Nephron progenitor cell (in vitro differentiated cells): ENCODE measurements at places on chromosomes 6 and 20.
A peak's percentile ranks its signal among the peaks of the same experiment; 100 is the strongest.

DNA sequence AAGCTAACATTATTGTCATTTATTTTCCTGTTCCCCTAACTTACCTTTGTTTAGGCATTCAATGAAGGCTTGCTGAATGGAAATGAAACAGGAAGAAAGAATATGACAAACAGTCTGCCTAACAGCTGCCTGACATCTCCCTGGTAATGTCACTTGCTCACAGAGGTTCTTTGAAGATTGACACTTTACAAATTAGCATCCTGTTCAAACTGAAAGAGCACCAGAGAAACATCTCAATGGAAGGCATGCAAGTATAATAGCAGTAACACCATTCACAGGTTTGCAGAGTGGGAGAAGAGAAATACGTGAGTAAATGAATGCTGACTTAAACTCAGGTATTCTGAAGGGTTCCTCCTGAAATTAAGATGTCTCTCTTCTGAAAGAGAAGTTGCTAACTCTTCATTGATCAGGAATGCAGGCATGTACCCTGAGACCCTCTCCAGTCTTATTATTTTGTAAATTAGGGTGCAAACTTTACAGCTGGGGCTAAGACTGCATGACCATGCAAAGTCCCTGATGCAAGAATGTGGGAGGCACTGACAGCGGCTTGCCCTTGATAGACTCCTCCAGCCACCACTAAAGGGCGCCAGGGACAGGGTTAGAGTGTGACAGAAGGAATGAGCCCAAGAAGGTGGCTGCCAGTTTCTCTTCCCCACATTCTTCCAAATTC is 1.3 kb upstream of the SMLR1 start:
- DNase-seq, result no peak
- no peaks in the 10 kb centered on the region for H3K4me1 ChIP-seq
- H3K4me3 ChIP-seq, result no peak overlapping the region
- H3K27ac ChIP-seq, result no peak overlapping the region

GRCh38 chr6:31559958-31560696 is 12.0 kb upstream of the LTA start:
- DNase-seq, result no peak
- peak overlapping the region; percentile 93 for H3K27ac ChIP-seq
- peaks cover 32% of the 10 kb centered on the region for H3K36me3 ChIP-seq
- H3K4me3 ChIP-seq, result no peak overlapping the region
- H3K27me3 ChIP-seq, result peaks cover 4% of the 10 kb centered on the region

- H3K4me1 ChIP-seq, result peaks cover 25% of the 10 kb centered on the region
- H3K36me3 ChIP-seq, result peaks cover 19% of the 10 kb centered on the region
- peak; percentile 66 for DNase-seq
- H3K4me3 ChIP-seq, result peak overlapping the region; percentile 99
- H3K27ac ChIP-seq, result peak overlapping the region; percentile 100
- H3K27me3 ChIP-seq, result no peaks in the 10 kb centered on the region
Observed at GRCh38 chr6:110814102-110815014, 911 bp downstream of the CDK19 start.

DNA sequence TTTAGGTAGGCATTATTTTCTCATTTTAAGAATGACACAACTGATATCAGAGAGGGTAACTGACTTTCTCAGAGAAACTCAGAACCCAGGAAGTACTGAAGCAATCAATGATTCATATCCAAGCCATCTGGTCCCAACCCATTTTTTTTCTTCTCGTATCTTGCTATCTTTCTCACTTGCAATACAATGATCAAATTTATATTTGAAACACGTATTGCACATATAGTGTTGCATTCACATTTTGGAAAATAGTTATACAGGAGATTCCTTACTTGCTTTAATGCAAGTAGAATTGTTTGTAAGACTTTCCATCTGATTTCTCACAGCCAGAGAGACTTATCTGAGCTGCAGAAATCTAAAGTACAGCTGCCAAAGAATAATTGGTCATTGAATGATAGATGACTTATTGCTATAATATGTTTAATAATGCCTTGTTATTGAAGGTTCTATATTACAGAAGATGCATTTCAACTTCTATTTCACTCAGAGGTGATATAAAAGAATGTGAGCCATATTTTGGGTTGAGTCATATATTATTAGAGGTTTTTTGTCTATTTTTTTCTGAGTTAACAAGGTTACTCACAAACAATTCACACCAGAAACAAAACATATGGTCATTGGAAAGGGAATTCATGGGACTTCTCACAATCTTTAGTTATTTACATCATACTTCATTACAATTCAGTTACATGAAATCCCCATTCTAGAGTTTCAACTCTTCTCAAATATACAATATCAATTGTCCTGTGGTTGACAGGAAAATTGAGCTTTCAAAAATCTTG is 337.5 kb upstream of the CITED2 start:
- H3K27me3 ChIP-seq, result no peaks in the 10 kb centered on the region
- H3K4me3 ChIP-seq, result no peak overlapping the region
- peaks cover 6% of the 10 kb centered on the region for H3K4me1 ChIP-seq

DNA sequence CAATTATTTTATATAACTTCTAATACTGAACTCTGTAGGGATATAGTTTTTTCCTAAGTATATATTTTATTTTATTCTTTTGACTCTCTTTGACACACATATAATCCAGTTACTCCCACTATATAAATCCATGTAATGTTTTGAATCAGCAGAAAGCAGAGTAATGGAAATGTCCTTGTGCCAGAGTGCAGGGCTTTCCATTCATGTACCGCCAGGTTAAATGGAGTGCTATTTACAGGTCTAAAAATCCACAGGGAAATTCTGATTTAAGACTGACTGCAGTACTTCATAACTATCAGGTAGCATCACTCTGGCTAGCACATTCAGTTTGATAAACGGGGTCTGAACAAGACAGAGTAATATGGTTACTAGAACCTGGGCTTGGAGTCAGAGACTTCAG is 626.8 kb downstream of the COL12A1 start:
- no peak overlapping the region for H3K27ac ChIP-seq
- DNase-seq, result no peak
- H3K4me1 ChIP-seq, result peaks cover 5% of the 10 kb centered on the region
- no peaks in the 10 kb centered on the region for H3K36me3 ChIP-seq

- DNase-seq, result no peak
- H3K4me3 ChIP-seq, result no peak overlapping the region
- no peaks in the 10 kb centered on the region for H3K36me3 ChIP-seq
- H3K27ac ChIP-seq, result no peak overlapping the region
- peaks cover 30% of the 10 kb centered on the region for H3K4me1 ChIP-seq
- no peaks in the 10 kb centered on the region for H3K27me3 ChIP-seq
Observed at GRCh38 chr6:19324376-19324775, 512.8 kb upstream of the ID4 start.

- H3K36me3 ChIP-seq, result no peaks in the 10 kb centered on the region
- no peak overlapping the region for H3K4me3 ChIP-seq
- no peak for DNase-seq
Observed at GRCh38 chr6:122861594-122861993, 72.5 kb downstream of the SMPDL3A start.

DNA sequence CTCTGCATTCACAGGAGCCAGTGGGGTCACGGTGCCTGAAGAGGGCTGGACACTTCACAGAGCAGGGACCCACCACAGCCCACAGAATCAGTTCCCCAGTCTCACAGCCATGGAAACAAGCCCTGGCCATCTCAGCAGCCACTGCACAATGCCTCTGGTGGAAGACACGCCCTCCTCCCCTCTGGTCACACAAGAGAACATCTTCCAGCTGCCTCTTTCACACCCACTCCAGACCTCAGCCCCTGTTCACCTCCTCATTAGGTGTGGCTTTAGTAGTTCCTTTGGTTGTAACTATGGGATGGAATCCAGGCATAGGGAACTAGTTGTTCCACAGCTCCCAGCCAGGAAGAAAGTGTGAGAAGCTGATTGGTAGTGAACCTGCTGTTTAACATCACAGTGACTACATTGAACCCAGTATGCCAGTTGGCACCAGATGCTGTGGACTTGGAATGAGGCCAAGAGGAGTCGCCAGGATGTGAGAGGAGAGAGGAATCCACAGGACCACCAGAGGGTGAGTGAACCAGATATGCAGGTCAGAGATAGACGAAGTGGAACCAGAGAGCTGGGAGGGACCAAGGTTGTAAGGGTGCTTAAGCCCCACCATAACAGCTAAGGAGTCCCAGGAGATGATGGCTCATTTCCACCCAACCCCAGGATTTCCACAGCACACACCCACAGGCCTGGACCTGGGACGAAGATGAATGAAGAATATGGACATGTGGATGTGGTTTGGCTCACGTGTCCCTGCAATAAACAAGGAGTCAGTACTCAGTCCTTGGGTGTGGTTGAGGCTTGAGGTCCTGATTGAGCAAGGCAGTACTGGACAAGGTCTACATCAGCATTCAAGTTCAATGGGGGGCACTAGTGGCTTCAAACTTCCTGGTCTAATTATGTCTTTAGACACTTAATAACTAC is 8.8 kb upstream of the BTN3A3 start:
- H3K4me3 ChIP-seq, result no peak overlapping the region
- H3K27me3 ChIP-seq, result no peaks in the 10 kb centered on the region
- no peak for DNase-seq
- H3K27ac ChIP-seq, result no peak overlapping the region
- H3K36me3 ChIP-seq, result peaks cover 96% of the 10 kb centered on the region

GRCh38 chr20:949717-950116 is 33.6 kb upstream of the ANGPT4 start:
- H3K27me3 ChIP-seq, result peaks cover 44% of the 10 kb centered on the region
- H3K4me3 ChIP-seq, result no peak overlapping the region
- H3K4me1 ChIP-seq, result peaks cover 10% of the 10 kb centered on the region
- DNase-seq, result no peak
- H3K36me3 ChIP-seq, result no peaks in the 10 kb centered on the region

DNA sequence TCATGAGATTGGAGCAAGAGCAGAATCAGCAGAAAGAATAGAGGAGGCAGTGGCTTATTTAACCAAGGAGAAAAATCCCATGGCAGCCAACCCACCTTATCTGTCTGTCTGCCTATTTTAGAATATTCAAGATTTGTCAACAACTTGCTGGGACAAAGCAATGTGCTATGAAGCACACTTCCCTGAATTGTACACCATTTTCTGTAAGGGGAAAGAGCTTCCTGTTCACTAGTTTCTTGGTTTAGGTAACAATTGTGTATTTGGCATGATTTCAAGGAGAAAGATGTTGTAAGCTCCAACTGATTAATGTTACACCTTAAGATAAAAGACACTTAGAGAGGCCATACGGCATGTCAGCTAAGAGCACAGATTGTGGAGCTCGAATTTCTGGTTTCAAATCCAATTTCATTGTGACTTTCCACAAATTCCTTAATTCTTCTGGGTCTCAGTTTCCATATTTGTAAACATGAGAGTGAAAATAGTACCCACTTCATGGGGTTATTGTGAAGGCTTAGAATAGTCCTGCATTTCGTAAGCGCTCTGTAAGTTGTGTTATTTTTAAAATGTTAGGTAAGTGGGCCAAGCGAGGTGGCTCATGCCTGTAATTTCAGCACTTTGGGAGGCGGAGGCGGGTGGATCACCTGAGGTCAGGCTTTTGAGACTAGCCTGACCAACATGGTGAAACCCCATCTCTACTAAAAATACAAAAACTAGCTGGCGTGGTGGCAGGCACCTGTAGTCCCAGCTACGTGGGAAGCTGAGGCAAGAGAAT is 4.8 kb upstream of the MUC22 start:
- peaks cover 11% of the 10 kb centered on the region for H3K27me3 ChIP-seq
- no peaks in the 10 kb centered on the region for H3K36me3 ChIP-seq
- no peak overlapping the region for H3K27ac ChIP-seq
- peaks cover 5% of the 10 kb centered on the region for H3K4me1 ChIP-seq
- no peak overlapping the region for H3K4me3 ChIP-seq

DNA sequence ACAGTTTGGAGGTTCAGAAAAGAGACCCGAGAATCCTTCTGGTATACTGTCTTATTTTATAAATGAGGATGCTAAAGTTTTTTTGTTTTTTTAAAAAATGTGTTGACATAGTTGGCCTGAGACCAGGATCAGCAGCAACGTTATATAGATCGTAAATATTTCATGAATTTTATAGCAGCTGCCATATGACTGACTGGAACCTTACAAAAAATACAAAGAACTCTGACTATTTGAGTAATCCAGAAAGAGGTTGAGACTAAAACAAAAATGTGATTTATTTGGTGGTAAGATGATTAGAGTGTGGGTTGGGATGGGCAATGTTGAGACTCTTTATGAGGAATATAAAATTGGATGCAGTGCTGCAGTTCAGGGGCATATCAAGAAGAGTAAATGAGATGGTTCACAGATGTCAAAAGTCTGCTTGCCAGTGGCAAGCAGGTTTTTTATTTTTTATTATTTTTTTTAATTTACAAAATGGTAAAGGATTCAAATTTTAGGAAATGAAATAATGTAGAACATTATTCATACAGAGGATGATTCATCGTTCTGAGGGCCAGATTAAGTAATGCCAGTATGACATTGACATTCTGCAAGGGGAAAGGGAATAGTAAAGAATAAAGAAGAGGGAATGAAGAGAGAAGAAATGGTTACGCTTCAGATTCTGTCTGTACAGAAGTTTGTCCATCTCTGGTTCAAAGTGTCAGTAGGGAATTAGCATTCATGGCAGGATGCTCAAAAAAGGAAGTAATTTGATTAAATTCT is 58.5 kb downstream of the SCAF8 start:
- H3K36me3 ChIP-seq, result peaks cover 83% of the 10 kb centered on the region
- no peak overlapping the region for H3K4me3 ChIP-seq
- H3K27me3 ChIP-seq, result no peaks in the 10 kb centered on the region
- no peak overlapping the region for H3K27ac ChIP-seq
- no peak for DNase-seq
- H3K4me1 ChIP-seq, result no peaks in the 10 kb centered on the region

- DNase-seq, result no peak
- H3K4me3 ChIP-seq, result no peak overlapping the region
- no peaks in the 10 kb centered on the region for H3K27me3 ChIP-seq
- H3K4me1 ChIP-seq, result peaks cover 6% of the 10 kb centered on the region
Observed at GRCh38 chr6:2055911-2056310, 189.5 kb downstream of the GMDS start.

DNA sequence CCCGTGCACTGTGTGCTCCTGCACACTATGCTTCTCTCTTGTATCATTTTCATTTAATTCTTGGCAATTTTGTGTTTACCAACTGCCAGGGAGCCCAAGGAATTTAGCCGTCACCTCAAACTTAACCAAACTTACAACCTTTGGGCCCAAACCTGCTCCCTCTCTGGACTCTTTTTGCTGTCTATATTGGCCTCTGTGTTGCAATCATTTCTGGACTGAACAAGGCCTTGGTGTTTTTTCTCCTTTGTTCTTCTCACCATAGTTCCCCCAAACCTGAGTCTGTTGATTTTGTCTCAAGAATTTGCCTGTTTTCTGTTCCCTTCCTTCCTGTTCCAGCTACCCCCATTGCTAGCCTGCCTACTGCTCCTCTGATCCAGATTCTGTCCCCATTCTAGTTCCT is 19.2 kb downstream of the DCBLD1 start:
- H3K4me3 ChIP-seq, result no peak overlapping the region
- DNase-seq, result no peak
- H3K4me1 ChIP-seq, result no peaks in the 10 kb centered on the region
- H3K27ac ChIP-seq, result no peak overlapping the region

- no peak for DNase-seq
- H3K4me1 ChIP-seq, result peaks cover 32% of the 10 kb centered on the region
- H3K27ac ChIP-seq, result peak overlapping the region; percentile 69
- no peaks in the 10 kb centered on the region for H3K36me3 ChIP-seq
Observed at GRCh38 chr6:155155787-155156447, 107.9 kb upstream of the CLDN20 start.

- peaks cover 14% of the 10 kb centered on the region for H3K4me1 ChIP-seq
- peak overlapping the region; percentile 60 for H3K4me3 ChIP-seq
- H3K27ac ChIP-seq, result no peak overlapping the region
- DNase-seq, result peak; percentile 35
- peaks cover 38% of the 10 kb centered on the region for H3K36me3 ChIP-seq
Observed at GRCh38 chr20:46057856-46058598, 29.0 kb downstream of the SLC12A5 start.
